ENCODE measurements at places on chromosomes 13 and 19. TPM values are rescaled to one million over a fixed set of nuclear protein-coding genes. Genes with fewer than 3 reads are reported as not detected.

Gene TEX29
- not detected for polyA plus RNA-seq

Gene CGB1
- polyA plus RNA-seq: not detected

Gene PGLYRP1
- polyA plus RNA-seq: 0.20 TPM

DNA sequence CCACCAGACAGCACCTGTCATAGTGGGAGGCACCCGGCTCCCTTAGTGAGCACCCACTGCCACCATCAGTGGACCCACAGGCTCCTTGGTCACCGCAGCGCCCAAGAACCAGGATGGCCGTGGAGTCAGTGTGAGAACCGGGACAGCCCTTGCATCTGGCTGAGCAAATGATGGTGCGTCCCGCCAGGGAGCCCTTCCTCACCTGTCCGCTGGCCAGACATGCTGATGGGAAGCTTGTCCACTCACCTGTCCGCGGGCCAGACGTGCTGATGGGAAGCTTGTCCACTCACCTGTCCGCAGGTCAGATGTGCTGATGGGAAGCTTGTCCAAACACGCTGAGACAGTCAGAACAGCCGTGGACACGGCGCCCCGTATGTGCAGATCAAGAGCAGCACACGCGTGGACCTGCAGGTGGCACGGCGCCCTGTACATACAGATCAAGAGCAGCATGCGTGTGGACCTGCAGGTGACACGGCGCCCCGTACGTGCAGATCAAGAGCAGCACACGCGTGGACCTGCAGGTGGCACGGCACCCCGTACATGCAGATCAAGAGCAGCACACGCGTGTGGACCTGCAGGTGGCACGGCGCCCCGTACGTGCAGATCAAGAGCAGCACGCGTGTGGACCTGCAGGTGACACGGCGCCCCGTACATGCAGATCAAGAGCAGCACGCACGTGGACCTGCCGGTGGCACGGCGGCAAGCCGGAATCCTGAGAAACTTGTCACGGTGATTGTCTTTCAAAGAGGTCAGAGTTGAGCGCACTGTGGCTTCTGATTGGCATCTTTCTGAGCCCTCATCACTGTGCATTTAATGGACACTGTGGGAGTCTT lies 40.7 kb upstream of the DCUN1D2 start:
- DNase-seq: no peak

DNA sequence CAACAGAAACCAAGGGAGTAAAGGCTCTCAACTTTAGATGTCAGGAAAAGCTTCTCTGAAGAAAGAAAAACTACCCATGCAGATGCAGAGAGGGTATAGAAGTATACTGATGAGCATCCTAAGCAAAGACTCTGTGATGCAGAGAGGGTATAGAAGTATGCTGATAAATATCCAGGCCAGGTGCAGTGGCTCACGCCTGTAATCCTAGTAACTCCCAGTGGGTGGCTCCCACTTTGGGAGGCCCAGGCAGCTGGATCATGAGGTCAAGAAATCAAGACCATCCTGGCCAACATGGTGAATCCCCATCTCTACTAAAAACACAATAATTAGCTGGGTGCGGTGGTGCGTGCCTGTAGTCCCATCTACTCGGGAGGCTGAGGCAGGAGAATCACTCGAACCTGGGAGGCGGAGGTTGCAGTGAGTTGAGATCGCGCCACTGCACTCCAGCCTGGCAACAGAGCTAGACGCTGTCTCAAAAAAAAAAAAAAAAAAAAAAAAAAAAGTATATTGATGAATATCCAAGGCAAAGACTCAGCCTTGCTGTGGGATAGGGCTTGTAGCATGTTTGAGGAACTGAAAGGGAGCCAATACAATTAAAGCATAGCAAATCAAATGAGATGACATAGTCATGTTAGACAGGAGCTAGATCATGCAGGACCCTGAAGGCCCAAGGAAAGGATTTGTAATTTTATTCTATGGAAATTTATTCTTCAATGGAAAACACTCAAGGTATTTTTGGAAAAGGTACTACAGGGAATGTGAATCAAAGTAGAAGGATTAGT lies 14.9 kb downstream of the UBL3 start:
- DNase-seq: no peak

DNA sequence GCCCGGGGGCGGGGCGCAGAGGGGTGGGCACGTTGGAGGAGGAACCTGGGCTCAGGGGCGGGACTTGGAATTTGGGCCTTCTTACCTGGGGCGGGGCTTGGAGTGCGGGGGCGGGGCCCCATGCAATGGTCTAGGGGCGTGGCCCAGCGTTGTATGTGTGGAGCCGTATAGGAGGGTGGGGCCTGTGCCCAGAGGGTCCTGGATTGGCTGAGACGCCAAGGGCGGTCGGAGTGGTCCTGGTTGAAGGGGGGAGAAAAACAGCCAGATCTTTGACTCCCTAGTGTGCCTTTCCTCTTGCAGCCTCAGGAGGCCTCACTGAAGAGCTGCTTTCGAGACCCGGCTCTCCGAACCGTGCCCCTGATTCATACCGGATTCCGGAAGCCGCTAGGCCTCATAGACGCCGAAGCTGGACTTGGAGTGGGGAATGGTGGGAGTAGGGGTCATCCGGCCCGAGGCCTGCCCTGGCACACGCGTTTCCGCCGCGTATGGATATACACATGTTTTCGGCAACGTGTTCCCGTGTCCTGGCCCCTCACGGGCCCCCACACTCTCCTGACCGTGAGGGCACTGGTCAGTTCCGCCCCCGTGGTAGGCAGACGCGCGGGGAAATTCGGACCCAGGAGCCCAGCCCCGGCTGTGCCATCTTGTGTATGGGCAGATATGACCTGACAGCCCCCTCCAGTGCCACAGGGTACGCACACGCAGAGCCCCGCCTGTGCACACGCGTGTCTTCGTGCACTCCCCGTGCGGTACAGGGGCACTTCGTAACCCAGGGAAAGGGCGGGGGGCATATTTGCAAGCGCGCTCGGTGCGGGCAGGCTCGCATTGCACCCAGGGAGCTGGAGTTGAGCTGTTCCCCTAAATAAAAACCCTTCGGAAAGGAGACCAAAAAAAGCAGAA lies 661 bp upstream of the PRR12 start:
- peak; percentile 99 for DNase-seq
